ENCODE measurements at places on chromosomes 1 and 21.
A peak's percentile ranks its signal among the peaks of the same experiment; 100 is the strongest.

DNA sequence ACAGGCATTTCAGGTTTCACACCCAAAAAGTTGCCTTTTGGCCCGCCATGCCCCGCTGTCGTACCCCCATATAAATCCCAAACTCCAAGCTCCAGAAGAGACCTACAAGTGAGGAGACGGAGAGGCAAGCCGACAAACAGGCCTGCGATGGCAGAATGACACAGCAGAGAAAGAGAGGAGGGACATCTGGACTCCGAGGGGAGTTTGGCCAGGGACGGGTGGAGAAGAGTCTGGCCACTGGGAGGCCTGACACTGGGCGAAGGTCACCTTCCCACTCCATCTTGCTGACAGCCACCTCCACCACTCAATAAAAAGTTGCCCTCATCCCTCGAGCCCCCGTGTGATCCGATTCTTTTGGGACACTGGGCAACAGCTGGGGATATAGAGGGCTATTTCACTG lies 1.9 kb upstream of the CFH start:
- DNase-seq, result no peak

GRCh38 chr1:184272175-184272866 lies 114.5 kb upstream of the C1orf21 start:
- DNase-seq, result no peak

GRCh38 chr1:42777852-42778251 lies 6.9 kb upstream of the TMEM269 start:
- no peak for DNase-seq

DNA sequence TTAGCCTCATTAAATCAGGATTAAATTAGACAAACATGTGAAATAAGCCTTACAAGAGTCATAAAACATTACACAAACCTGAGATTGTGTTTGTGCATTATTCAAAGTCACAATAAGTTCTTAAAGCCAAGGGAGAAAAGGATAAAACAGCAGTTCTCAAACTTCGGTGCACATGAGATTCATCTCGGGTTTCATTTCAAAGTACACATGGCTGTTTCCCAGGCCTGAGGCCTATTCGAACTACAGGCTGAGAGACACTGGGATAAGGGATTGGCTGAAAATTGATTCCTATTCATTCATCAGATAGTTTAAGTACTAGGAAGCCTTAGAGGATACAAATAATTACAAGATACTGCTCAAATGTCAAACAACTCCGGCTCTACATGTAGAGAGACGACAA lies 35.9 kb upstream of the PROX1 start:
- no peak for DNase-seq

GRCh38 chr1:97082160-97082848 lies 360.7 kb downstream of the PTBP2 start:
- DNase-seq, result no peak

GRCh38 chr1:47753808-47754207 lies 243.4 kb downstream of the TRABD2B start:
- no peak for DNase-seq

GRCh38 chr1:3837200-3837599 lies 19.8 kb downstream of the CEP104 start:
- no peak for DNase-seq

- DNase-seq, result no peak
Observed at GRCh38 chr1:84402060-84402459, 3.8 kb downstream of the DNASE2B start.

- DNase-seq, result no peak
Observed at GRCh38 chr1:89672489-89673183, 39.7 kb downstream of the LRRC8C start.

DNA sequence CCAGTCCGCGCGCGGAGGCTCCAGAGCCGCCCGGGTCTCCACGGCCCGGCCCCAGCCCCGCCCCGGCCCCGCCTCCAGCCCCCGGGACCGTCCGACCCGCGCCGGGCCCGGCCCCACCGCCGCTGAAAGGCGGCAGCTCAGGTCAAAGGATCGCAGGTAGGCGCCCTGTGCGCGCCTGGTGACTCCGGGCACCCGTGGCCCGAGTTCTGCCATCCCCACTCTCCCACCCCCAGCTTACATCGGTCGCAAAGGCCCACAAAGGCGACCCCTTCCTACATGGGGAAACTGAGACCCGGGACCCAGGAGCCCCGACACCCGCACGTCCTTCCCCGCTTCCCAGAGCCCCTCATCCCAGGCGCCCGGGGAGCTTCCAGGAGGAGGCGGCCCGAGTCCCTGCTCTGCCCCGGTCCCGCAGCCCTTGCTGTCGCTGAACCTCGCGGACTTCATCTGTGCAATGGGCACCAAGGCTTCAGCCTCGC lies at the start of gene TMEM200B:
TSS of gene TMEM200B (minus strand) at position 17 of the 479 bp plus-strand sequence. CDS start 2,075 bp downstream, outside the sequence.
- DNase-seq, result no peak

- no peak for DNase-seq
Observed at GRCh38 chr1:205348554-205349487, 7.9 kb downstream of the KLHDC8A start.

- no peak for DNase-seq
Observed at GRCh38 chr1:183879494-183879893, 74.6 kb downstream of the RGL1 start.

DNA sequence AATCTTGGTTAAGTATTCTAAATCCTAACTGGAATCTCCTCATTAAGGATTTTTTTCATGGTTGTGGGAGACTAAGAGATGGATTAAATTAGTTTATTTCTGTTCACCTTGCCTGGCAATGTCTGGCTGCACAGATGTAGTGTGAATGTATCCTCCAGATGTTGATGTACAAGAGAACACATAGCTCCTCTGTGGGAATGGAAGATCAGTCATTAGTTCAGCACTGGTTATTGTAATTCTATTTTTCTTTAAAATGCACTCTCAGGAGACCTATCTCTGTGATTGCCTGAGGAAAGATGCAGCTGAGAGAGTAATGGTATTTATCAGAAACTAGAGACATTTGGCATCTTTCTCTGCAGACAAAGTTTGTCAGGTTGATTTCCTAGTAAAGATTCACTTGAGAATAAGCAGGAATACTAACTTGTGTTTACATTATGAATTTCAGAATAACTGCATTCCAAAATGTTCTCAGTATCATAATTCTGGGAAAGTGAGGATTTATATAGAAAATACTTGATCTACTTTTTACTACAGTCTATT lies 178.6 kb downstream of the GIPC2 start:
- no peak for DNase-seq

- peak; percentile 74 for DNase-seq
Observed at GRCh38 chr1:32939655-32940371, 24.8 kb downstream of the RNF19B start.

GRCh38 chr21:42089093-42089631 lies 18.0 kb downstream of the UMODL1 start:
- DNase-seq, result no peak

DNA sequence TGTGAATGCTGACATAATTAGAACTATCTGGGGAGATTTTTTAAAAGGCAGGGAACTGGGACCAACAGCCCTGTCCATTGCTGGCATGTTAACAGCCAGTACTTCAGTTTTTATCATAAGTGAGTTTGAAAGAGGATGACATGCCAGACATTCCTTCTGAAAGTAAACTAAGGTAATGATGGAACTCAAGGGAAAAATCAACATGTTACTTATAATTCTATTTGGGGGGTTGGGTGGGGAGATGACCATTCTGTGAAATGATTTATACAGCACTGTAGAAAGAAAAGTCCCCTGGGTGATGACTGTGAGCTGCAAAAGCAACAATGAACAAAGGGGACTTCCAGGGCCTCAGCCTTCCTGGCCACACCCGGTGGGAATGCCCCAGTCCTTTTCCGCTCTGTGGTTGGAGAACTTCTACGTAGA lies 5.4 kb upstream of the LAMC2 start:
- DNase-seq, result peak; percentile 65

- no peak for DNase-seq
Observed at GRCh38 chr1:207619871-207620542, 24.9 kb upstream of the CR1L start.

- no peak for DNase-seq
Observed at GRCh38 chr21:27691516-27691915, 724.6 kb upstream of the ADAMTS5 start.

DNA sequence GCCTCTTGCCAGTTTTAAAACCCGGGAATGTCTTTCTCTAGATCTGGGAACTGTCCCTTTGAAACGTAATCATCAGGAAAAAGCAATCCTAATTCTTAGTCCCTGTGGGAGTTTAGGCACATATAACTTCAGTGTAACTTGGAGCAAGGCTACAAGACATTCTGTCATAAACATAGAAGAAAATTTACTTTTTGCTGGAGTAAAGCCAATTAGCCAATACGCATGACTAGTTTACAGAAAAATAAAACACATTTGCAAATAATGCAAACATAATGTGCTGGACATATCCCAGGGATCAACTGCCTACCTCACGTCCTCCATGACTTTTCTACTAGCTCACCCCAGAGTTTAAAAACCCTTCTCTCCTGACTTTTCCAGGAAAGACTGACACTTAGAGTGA lies 970.6 kb downstream of the MRPL39 start:
- no peak for DNase-seq

All from AG04449 (cell line).